ENCODE measurements at places on chromosomes 7 and 10.
A peak's percentile ranks its signal among the peaks of the same experiment; 100 is the strongest.

DNA sequence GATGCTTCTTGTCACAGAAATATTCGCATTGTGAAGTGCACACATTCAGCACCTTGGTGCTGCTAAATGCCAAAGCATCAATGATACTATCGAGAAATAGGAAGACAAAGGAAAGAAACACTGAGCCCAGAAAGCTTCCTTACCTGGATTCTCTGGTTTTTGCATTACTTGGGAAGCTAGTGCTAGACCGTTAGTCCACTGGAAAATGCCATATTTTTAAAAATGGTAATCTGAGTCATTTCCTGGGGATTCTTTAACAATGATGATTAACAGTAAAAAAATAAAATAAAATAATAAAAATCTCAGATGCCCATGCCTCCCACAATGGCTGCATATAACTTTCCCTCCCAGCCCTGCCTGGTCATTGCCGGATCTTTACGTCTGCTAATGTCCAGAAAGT is 420.1 kb upstream of the MGMT start:
- peak; percentile 8 for DNase-seq

- no peak for DNase-seq
These were observed 14.2 kb downstream of the GTF2IRD1 start for GRCh38 chr7:74467876-74468275.

- DNase-seq, result peak; percentile 25
These were observed 7.2 kb upstream of the EPHA1 start for GRCh38 chr7:143415742-143416397.

DNA sequence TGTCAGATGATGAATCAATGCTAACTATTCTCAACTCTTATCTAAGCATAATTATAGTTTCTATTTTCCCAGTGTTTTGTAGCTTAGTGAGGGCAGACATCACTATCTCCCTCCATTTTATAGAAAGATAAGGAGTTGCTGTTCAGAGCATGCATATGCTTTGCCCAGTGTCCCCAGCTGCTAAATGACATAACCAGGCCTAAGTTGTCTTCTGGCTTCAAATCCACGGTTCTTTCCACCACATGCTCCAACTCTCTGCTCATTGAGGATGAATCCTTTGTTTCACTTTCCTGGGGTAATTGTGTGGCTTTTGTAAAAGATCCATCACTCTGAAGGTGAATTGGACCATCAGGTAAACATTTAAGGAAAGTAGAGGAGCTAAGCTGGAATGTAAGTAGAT is 134.0 kb downstream of the SNX10 start:
- no peak for DNase-seq

DNA sequence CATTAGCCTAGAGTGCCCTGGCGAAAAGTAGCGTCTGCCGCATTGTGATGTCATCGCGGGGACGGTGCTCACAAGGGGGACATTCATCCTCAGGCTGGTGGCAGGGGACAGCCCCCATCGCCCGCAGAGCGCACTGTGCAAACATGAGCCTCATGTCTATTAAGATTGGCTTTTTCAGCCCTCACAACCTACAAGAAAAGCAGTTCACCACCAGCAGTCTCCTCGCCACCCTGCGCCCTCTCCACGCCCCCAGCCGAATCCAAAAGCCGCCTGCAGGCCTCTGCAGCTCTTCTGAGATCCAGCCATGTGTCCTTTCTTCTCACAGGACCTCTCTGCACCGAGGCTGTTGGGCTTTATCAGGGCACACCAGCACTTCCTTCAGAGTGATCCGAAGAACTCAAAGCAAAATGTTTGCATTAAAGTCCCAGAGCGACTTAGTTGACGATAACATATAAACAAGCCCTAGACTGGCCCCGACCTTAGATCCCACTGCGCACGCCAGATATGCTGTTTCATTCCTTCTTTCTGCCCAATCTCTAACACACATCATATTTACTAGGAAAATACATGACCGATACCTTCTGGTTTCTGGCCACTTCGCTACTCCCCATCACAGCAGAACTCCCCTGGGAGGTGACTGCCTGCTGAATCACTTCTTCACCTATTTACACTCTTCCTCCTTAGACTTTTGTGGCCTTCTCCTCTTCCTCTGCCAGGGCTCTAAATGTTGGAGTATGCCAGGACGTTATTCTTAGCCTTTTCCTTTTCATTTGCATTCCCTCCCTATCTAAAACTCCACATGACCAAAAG is 206.0 kb upstream of the SH2B2 start:
- no peak for DNase-seq

GRCh38 chr10:34369120-34369519 is 446.0 kb downstream of the PARD3 start:
- no peak for DNase-seq

DNA sequence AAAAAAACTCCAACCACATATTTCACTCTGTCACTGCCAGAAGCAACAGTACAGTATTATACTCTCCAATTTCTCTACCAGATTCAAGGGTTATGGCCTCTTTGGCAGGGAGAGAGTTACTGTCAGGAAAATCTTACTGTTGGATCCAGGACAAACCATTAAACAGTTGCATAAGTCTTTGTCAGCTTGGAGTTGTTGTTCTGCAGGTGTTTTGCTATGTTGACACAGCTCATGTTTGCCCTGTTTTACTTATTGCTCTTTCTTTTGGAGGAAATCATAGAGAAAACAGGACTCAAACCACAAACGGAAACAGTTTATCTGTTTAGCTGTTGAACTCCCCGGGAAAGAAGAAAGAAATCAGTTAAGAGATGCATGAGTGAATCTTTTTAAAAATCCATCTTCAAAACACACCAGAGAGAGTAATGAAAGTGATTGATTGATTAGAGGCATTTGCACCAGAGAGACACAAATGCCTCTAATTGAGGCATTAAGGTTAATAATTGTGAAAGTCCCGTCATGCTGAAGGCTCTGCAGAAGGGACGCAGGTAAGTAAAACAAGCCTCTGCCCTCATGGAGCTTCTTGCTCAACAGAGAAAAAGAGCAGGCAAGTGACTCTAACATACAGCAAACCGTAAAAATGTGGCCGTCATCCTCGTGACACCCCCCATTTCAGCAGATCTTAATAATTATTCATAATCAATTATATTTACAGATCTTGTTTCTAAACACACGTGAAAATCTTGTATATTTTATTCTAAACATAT is 38.7 kb upstream of the ARHGAP21 start:
- DNase-seq, result peak; percentile 17

GRCh38 chr10:209357-209756 is 74.1 kb downstream of the ZMYND11 start:
- DNase-seq, result no peak

- no peak for DNase-seq
These were observed 16.2 kb upstream of the ICA1 start for GRCh38 chr7:8278183-8278582.

- DNase-seq, result no peak
These were observed 20.0 kb downstream of the GSDME start for GRCh38 chr7:24737281-24737680.

DNA sequence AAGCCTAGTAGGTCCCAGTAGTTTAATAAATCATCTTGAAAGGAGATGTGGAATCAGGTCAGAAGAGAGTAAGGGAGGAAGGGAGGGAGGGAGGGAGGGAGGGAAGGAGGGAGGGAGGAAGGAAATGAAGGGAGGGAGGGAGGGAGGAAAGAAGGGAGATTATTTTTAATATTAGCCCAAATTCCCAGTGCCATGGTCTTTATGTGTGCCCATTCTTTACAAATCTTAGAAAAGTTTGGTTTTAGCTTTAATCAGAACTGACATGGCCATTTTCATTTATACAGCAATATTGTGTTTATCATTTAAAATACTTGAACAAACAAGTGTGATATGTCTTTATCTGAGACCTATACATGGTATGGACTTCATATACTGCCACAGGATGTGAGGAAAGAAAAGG is 86.8 kb downstream of the GAD2 start:
- no peak for DNase-seq

- no peak for DNase-seq
These were observed 43.6 kb upstream of the WNT16 start for GRCh38 chr7:121285066-121285667.

DNA sequence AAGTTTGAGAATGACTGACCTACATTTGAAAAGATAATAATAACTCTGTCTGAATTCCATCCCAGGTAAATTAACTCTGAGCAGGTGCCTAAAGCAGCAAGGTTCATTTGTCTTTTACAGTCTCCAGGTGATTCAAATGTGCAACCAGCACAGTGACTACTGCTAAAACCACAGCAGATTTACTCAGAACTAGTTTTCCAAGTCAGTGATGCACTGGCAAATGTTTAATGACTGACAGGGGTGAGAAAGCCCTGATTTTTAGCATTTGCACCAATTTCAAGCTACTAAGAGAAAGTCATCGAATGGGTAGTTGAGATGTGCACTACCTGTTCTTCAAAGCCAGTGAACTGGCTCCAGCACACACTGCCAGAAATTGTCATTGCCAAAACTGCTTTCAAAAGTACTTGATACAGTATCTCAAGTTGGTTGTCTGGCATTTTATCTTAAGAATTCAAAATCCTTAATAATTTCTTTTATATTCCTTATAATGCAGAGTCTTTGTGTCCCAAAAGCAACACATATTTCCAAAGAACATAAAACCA is 60.3 kb downstream of the ATOH7 start:
- no peak for DNase-seq

GRCh38 chr10:89478739-89479654 is 56.4 kb downstream of the SLC16A12 start:
- peak; percentile 29 for DNase-seq

DNA sequence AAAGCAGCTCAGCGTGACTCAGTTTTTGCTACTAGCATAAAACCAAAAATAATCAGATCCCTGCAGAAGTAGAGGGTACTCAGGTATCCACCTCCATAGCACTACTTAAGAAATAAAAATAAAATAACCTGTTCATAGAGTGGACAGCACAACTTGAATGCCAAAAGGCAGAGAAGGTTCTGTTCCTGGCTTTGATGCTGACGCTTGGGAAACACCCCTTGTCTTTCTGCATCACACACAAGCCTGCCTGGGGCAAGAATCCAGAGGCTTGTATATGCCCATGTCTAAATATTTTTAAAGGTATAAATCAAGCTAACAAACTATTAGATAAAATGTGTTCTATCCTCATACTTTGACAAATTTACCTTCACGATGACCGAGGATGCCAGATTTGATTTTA is 207.3 kb downstream of the KIAA1217 start:
- DNase-seq, result no peak

DNA sequence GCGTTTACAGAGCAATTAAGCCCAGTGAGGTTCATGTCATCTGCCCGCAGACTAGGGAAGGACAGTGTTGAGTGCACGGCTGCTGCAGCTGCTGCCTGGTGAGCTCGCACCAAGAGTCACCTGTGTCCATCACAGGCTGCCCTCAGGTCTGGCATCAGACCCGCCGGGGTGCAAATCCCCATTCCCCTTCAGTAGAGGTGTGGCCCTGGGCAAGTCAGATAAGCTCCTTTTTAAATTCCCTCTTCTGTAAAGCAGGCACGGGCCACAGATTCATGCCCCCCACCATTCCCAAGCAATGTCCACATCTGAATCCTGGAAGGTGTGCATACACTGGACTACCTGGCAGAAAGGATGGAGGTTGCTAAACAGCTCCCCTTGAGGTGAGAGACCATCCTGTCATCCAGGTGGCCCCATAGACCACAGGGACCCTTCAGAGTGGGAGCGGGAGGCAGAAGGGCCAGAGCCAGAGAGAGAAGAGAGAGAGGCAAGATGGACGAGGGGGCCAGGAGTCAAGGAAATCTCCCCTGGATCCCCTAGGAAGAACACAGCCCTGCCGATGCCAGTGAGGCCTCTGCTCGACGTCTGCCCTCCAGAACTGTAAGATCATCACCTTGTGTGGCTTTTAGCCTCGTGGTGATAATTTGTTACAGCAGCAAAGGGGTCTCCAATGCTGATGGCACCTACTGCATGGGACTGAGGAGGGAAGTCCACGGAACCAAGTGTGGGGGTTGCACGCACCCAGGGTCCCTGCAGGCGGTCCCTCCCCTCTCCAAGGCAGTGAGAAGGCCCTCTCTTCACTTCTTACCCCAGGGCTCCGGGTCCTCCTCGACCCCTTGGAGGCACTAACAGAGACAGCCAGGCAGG is 168.8 kb downstream of the TCERG1L start:
- DNase-seq, result no peak

DNA sequence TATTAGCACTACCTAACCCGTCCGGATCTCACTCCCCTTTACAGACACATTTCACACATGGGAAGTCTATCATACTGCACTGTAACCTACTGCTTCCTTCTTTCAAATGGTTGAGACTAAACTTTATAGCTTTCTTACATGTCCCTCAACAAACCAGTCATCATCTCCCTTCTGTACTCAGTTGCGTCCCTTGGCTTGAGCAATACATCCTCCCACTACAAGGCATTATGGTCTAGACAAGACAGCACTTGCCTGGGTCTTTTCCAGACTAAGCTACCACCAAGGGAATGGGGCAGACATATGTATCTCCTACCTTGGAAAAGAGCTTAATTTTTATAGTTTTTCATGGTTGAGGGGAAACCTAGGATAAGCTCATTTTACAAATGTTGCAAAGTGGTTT is 575.2 kb downstream of the KCNMA1 start:
- DNase-seq, result no peak

DNA sequence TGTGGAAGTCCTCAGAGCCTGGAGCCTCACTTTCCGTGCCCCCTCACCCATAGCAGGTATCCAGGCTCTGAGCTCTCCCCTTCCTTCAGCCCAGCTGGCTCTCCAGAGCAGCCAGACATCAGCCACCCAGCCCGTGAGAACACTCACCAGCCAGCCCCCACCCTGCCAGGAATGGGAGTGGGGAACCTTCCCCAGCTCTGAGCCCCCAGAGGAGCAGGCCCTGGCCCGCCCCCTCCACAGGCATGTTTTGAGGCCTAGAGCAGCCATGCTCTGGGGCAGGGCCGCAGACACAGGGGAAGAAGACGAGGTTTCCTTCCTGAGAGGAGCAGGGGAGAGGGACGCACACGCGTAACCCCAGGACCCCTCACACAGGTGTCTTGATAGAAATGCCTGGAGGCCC is 70.0 kb upstream of the COL13A1 start:
- no peak for DNase-seq

GRCh38 chr7:106101726-106102125 is 10.4 kb downstream of the SYPL1 start:
- peak; percentile 35 for DNase-seq

DNA sequence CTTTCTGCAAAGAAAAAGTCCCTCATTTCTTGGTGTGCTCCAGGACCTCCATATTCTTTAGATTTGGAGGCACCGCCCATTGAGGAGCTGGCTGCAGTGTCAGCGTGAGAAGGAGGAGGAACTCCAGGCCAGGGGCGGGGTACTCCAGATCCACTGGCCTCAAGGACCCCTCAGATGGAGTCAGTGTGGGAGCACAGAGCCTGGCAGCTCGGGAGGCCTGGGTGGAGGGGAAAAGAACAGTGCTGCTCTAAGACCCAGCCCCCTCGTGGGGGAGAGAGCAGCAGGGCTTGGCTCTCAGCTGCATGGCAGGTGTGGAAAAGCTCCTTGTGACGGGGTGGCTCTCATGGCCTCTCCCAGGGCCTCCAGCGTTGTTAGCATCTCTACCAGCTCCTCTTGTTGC is 70.5 kb downstream of the ITGB1 start:
- DNase-seq, result no peak

GRCh38 chr7:151676759-151677158 is 157.1 kb upstream of the RHEB start:
- DNase-seq, result no peak

DNA sequence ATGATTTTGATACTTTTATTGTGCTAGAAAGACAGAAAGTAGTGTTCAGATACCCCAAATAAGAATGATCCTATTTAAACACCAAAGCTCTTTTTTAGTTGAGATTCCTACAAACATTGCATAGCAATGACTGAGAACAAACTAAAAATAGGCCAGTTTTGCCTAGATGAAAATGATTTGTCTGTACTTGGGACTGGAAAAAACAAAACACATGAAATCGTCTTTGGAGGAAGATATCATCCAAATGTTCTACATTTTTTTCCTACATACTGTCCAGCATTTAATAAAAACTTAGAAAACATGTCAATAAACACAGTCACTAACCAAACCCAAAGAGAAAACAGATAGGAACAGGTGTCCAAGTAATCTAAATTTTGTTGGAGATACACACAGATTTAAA is 111.6 kb upstream of the MEOX2 start:
- no peak for DNase-seq
